ENCODE measurements at places on chromosomes 2 and 18.
A peak's percentile ranks its signal among the peaks of the same experiment; 100 is the strongest.

- DNase-seq: no peak
Measured at GRCh38 chr2:16104949-16105668, 164.8 kb downstream of the MYCN start.

DNA sequence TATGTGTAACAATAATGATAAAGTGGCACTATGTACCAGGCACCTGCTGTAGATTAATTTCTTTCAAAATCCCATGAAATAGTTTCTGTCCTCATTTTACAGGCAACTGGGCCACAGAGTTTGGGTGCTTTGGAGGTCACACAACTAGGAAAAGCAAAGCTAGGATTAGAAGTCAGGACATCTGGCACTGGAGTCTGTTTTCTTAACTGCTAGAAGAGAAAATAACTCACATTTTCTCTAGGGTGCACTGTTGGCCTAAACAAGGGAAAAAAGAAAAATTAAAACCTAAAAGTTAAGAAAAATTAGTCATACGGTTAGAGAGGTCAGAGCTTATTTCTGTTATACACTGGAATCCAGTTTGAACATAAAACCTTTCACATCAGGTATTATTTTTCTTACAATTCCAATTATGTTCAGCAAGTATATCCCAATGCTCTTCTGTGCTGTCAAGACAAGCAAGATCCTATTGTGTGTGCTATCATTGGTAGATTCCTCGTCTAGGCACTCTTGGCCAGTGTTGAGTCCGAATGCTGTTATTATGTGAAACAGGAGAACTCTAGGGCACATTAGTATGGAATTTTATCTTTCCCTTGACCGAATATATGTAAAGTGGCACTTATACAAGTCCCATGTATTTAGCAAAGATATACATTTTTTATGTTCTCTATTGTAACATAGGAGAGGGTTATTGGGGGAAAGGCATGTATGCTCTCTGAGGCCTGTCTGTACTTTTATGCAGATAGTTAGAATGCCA lies 1.5 kb upstream of the OSGEPL1 start:
- DNase-seq: no peak

DNA sequence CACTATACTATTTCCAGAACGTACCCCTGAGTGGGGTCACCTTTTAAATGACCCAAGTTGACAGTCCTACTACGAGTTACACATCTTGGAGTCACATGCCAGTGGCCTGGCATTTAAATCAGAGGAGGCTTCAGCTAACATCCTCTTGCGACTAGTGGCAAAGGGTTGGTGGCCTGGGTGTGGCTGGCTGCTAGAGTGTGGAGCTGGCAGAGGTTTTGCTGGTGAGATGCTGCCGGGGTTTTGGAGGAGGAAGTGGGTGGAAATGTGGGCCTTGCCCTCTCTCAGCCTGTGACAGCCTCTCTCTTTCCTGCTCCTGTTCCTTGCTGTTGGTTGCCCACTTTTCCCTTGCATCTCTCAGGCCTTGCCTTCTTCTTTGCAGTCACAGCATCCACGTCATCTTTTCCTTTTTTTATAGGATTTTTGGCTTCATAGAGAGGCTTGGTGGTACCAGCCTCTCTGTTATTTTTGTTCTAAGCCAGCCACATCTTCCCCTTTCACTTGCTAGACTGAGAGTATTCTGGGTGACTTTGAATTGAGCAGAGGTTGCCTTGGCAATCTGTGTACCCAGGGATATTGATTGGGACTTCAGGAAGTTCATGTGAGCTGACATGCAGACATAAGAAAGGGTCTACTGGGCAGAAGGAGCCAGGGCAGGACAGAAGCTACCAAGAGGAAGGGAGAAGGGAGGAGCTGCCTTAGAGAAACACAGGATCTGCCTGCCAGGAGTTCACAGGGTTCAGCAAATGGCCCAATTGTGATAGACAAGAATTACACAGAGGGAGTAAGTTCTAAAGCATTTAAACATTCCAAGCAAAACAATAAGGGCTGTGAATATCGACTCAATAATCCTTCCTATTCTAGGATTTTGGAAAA lies 55.4 kb downstream of the CDC42EP3 start:
- peak; percentile 76 for DNase-seq

- DNase-seq: no peak
Measured at GRCh38 chr2:44118257-44118656, 50.4 kb upstream of the PPM1B start.

- no peak for DNase-seq
Measured at GRCh38 chr2:136985044-136985443, 219.7 kb downstream of the THSD7B start.

- no peak for DNase-seq
Measured at GRCh38 chr18:12990641-12990966, 558 bp upstream of the CEP192 start.

DNA sequence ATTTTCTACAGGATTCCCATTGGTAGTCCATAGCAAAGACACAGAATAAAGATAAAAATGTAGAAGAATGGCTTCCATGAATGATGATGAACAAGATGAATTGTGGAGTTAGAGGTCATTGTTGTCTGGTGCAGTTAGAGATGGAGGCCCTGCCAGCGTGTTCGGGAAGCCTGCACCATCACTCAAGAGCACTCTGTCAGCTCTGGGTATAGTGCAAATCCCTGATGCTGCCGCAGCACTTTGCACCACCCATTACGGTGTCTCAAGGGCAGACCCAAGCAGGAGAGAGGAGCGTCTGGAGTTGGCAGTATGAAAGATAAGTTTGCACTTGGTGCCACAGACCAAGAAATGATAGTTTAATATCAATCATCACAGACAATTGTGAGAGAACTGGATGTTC lies 181.6 kb upstream of the CHST9 start:
- no peak for DNase-seq

DNA sequence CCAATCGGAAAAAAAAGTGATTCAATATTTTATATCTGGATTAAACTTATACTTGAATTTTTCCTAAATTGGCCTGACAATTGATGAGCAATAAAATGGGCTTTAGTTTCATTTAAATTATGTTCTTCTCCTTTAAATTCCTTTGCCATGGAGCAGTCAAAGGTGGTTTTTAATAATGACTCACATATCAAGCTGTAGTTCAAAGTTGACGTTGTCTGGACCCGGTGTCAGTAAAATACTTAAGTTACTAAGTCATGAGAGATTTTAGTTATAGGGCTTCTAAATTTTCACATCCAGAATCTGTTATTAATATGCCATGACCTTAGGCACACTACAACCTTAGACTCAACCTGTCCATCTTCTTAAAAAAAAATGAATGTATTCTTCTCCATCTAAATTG lies 62.5 kb downstream of the CDH2 start:
- DNase-seq: no peak

DNA sequence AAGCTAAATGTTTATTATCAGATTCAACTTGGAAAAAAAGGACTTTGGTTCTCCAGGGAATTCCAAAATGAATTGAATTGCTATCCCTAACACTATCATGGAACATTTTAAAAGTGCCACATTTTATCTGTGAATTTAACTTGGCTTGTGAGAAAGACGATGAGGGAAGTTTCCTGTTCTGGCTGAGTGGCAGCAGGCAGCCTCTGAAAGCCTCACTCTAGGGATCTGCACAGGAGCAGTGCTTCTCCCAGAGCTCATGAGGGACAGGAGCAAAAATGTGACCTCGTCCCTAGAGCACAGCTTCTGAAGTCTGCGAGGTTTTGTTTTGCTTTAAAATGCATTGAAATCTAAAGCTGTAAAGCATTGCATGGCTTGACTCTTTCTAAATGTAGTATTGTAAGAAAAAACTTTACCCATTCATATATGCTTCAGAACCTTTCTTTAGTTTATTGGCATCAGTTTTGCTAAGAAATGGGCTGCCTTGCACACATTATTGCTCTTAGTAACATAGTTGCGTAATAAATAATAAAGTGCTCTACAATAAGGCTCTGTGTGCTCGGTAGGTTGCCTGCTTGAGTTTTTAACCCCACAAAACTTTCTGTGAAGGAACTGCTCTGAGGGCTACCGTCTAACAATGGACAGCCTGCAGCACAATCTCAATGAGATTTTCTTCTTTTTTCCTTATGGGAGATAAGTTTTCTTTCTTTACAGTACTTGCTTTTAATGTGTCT lies 136.2 kb upstream of the CDCA7 start:
- no peak for DNase-seq

- no peak for DNase-seq
Measured at GRCh38 chr2:11097038-11097720, 58.1 kb upstream of the SLC66A3 start.

DNA sequence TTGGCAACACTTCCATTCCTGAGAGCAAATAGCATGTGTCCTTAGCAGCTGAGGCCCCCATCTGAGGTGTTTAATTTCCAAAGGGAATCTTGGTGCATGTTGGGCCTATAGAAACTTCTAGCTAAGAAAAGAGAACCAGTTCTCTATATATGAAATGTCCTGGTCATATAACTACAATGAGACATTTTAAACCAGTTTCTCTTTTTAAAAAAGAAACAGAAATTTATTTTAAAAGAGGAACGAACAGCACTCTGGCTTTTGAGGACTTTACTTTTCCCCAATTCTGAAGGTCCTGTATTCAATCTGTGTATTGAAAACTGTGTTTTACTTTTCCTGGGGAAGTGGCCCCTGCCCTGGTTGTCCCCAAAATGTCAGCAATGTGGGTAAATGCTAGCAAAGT lies 309.5 kb upstream of the STON1 start:
- DNase-seq: no peak

DNA sequence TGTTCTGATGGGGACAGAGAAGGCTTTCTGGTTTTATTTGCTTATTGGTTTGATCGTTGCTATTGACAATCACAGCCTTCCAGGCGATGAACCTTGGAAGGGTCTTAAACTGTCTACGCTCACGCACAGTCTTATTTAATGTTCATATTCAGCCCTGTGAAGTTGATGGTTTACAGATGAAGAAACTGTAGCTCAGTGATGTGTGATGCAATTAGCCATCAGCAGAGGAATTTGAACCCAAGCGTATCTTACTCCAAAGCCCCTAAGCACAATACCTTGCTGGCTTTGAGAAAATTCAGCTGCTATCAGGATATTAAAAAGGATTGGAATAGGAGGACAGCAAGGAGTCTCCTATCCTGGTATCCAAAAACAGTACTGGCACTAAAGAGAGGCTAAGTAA lies 98.3 kb upstream of the STPG4 start:
- no peak for DNase-seq

DNA sequence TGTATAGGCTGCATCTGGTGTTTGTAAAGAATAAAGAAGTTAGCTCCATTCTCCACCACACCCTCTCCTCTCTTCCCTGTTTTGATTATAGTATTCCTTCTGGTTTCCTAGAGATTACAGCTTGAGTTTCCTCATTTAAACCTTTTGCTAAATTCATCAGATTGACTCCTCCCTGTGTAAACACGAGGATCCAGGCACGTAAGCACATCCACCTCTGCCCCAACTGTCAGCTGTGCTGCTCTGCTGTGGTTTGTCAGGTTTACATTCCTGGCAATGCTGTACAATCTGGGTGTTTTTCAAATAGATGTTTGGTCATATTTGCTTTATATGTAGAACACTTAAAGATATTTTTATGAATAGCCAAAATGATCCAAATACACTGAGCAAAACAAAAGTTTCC lies 302.8 kb downstream of the PTGR3 start:
- no peak for DNase-seq

DNA sequence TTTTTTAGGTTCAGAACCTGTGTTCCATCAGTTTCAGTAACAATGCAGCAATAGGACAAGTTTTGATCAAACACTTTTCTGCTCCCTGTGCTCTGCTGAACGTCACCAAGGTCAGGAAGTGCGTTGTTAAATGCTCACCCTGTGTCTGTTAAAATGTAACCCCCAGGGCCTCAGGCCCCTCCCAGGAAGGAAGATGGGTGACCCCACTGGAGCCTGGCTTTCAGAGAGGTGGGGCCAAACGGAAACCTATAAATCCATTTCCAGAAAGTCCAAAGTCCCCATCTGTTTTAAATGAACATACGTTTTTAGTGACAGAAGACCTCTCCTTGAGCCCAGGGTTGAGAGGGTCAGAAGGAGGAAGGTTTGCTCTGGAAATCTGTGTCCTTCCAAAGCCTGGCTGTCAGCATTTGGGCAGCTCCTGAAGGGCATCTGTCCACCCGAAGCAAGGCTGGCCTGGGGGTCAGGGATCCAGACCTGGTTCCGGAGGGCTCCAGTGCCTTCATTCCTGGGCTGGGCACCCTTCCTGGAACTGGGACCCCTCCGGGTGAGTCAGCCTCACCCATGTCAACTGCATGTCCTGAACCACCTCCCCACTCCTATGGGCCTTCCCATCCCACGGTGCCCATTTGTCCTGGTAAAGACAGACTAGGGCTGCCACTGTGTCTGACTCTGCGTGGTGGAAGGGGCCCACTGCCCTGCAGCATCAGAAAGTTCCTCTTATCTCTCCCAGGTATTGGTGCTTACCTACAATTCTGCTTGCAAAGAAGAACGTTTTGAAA lies 117.4 kb upstream of the COPS8 start:
- peak; percentile 85 for DNase-seq

DNA sequence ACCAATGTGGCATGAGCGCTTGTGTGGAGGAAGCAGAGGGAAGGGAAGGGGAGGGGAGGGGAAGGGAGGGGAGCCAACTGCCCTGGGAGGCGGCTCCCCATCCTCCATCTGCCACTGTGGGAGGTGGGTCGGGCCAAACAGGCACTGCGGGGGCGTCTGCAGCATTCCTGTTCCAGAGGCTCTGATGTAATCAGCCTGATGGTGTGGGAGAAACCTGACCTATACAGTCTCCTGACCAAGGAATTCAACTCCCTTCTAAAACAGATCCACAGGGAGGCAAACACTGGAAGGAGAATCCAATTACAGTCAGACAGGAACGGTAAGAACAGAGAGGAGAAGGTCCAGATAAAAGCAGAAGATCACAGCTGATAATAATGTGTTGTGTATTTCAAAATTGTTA lies 88.8 kb downstream of the CD8B2 start:
- no peak for DNase-seq

DNA sequence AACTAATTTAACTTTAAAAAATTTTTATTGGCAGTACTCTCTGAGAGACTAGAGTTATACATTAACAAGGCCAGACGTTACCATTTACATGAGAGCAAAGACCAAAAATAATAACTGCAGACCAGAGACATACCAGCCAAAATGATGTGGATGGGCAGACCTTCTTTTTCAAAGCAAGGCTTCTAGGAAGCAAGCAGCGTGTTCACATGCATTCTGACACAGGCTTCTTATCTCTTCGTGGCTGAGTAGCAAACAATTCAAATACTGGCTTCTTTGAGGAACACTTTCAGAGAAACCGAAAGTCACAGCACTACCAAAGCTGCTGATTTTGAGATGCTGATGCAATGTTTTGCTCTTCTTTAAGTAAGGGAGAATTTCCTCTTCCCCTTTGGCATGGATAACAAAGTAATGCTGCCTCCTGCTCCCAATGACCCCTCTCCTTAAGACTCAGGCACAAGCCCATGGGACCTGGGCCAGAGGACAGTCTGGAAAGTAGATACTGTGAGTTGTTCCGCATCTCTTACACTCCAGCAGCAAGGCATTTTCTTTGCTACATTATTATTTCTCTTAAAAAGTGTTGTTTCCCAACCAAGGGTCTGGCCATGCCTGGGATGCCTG lies 181.9 kb downstream of the MREG start:
- DNase-seq: no peak

DNA sequence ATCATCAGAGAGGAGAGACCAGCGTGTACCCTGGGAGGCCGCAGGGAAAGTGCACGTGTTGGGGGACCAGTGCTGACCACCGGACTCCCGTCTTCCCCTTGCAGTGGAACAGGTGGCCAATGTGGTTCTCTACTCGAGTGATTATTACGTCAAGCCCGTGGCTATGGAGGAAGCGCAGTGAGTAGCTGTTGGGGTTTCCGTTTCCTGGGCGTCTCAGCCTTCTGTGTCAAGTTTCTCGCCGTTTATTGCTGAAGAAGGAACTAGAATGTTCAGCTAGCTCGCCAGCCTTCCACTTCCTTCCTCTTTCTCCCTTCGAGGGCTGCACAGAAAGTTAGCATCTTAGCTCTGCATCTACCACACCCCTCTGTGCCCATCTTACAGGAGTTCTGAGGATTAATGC lies 22.8 kb upstream of the DGKD start:
- DNase-seq: peak; percentile 88

- no peak for DNase-seq
Measured at GRCh38 chr2:48319863-48320262, 210.1 kb upstream of the STON1 start.
